ENCODE measurements at places on chromosomes 12 and 14. TPM values are rescaled to one million over a fixed set of nuclear protein-coding genes. Genes with fewer than 3 reads are reported as not detected.

The LRRK2 gene
- 26.4 TPM for total RNA-seq

The CMA1 gene
- total RNA-seq: 1.2 TPM

The IRF9 gene
- 55.6 TPM for total RNA-seq

The ATF7IP gene
- total RNA-seq: 48.5 TPM

The PZP gene
- 0.28 TPM for total RNA-seq

DNA sequence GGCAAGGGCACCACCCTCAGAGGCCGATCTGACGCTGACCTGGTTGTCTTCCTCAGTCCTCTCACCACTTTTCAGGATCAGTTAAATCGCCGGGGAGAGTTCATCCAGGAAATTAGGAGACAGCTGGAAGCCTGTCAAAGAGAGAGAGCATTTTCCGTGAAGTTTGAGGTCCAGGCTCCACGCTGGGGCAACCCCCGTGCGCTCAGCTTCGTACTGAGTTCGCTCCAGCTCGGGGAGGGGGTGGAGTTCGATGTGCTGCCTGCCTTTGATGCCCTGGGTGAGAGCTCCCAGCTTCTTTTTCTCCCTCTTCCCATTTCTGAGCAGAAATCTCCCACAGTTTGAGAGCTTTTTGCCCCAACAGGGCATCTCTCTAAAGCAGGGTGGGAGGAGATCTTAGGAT lies 1.8 kb downstream of the OAS1 start:
- no peak for DNase-seq

DNA sequence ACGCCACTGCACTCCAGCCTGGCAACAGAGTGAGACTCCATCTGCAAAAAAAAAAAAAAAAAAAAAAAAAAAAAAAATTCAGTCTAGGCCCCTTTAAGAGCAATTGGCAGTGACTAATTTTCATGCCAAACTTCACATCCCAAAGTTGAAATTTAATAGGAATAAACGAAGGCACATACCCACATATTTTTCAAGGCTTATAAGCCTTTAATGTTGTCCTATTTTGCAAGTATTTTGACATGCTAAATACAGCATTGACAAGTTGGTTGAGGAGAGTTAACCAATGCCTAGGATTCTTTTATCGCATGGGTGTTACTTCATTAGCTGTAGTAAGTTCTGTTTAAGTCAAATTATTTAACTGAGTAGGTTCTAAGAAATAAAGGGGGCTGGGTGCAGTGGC lies 23.5 kb upstream of the HIP1R start:
- no peak for DNase-seq

DNA sequence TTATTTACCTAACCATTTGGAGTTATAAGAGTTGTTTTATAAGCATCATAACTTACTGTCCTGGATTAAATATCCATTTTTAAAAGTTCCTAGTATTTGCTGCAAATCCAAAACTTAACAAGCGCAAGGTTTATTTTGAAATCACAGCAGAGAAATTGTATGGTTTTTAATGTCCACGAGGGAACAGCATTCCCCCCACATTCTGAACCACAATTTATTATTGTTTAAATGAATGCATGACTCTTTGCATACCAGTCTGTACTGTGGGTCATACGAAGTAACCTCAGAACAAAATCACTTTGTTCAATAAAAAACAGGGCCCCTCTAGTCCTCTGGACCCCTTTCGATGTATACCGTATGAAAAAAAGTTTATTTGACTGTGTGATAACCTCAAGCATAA lies 75.9 kb downstream of the DACT1 start:
- no peak for DNase-seq

DNA sequence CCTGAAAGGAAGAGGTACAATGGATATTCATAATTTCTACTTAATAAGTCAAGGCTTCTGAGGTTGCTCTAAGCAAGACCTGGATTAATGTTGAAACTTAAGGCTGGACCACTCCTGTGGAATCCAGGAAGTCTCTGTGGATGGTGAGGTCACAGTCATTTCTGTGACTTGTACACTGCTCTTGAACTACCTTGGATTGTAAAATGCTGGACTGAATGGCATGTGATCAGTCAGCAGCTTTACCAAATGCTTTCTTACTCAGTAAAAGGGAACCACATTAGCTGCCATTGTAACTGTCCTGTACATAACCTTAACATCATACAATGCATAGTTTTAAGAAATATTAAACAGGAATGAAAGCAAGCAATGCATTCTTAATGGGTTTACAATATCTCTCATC lies 182.9 kb downstream of the NOVA1 start:
- no peak for DNase-seq

- no peak for DNase-seq
These were observed 90.6 kb upstream of the NUDT4 start for GRCh38 chr12:93287149-93287548.

DNA sequence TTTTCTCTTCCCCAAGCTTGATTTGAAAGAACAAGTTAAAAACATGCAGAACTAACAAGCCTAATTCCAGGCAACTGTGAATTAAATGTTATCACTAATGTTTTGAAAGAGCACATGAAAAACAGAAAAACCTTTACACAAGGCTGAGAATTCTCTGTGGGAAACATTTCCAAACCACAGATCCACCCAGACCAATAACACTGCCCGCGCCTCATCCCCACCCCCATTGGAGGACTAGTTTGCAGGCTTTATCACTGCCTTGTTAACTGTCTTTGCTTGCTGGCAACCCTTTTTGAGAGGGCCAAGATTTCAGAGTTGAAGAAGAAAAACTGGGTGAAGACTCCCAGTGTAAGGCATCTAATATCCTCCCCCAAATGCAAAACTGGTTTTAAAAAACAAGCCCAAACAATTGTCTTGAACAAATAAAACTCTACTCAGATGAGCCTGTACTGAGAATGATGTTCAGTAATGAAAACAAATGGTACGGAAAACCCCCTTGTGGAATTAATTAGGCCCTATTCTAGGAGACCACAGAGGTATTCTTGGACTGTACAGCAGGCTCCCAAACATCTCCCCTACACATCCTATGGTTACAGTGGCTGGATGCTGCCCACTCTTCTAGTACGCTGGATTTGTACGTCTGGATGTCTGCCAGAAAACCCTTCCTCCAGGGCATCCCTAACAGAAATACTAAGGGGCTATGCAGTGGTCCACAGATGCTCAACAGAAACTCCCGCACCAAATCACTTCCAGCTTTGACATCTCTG lies 5.8 kb downstream of the MAX start:
- DNase-seq: no peak

DNA sequence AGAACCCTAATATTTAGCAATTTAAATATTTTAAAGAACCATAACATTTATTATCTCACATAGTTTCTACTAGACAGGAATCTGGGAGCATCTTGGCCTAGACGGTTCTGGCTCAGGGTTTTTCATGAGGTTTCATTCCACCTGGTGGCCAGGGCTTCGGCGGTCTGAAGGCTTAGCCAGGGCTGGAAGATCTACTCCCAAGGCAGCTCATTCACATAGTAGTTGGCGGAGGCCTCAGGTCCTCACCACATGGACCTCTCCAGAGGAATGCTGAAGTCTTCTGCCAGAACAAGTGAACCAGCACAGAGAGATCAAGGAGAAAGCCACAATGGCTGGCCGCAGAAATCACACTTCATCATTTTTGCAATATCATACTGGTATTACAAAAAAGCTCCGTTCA lies 68.2 kb downstream of the SINHCAF start:
- no peak for DNase-seq

DNA sequence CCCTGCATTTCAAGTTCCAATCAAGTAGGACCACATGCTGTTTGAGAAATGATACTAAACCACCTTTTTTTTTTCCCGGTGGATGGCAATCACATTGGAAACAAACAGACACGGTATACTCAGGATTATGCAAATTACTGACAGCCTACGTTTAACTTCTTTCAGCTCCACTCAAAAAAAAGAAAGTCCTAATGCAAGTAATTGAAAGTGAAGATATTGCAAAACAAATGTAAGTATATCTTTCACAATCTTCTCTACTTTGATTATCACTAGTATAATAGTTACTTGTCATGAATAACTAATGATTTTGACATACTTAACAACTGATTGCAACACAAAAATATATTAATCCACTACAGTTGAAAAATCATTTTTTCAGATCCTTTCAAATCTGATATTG lies 2.6 kb upstream of the OSBPL8 start:
- no peak for DNase-seq

DNA sequence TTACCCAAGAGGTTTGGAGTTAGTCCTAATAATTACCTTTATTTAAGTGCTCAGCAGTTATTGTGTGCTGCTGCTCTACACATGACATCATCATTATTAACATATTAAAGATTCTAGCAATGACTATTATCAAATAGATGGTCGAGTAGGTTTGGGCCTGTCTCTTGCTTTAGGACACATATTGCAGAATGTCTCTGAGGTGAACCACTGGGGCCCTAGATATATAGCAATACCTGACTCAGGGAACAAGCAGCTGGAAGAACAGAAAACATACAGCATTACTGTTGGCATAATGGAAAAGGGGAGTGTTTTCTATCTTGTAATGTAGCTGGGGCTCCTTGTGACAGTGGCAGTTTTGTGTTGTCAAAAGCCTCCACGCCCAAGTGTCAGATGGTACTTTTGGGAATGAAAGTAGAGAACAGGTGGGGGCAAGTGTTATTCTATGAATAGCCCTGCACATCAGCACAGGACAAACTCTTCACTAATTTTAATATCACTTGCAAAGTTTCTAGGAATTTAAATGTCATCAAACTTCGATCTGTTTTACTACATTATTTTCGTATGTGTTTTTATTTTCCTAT lies 54.6 kb downstream of the C12orf56 start:
- no peak for DNase-seq

GRCh38 chr12:19761463-19761862 lies 322.2 kb downstream of the AEBP2 start:
- DNase-seq: no peak

GRCh38 chr14:58106446-58106845 lies 45.6 kb downstream of the ARMH4 start:
- DNase-seq: no peak

GRCh38 chr14:28584951-28585350 lies 181.6 kb upstream of the FOXG1 start:
- DNase-seq: no peak

- DNase-seq: no peak
These were observed 31.4 kb upstream of the ETV6 start for GRCh38 chr12:11618046-11618445.

- DNase-seq: no peak
These were observed 182.7 kb downstream of the KTN1 start for GRCh38 chr14:55762595-55763232.

DNA sequence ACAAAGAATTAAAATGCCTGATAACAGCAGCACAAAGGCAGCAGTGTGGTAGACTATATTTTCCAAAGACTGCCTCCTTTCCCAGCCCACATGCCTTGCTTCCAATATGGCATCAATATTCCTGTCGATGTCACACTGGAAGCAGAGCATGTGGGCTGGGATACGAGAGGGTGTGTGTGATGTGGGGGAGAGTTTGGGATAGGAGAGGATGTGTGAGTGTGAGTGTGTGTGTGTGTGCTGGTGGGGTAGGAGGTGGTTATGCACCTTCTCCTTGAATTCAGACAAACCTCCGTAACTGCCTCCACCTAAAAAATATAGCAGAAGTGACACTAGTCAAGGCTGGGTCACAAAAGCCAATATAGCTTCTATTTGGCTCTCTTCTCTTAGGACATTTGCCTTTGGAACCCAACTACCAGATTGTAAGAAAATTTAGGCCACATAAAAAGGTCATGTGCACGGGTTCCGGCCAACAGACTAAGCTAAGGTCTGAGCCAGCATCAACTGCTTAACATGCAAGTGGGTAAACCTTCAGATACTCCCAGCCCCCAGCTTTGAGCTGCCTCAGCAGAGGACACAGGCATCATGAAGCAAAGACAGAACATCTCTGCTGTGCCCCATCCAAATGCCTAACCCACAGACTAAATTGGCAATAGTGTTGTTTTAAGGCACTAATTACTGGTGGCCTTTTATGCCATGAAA lies 29.5 kb downstream of the SPPL3 start:
- no peak for DNase-seq

DNA sequence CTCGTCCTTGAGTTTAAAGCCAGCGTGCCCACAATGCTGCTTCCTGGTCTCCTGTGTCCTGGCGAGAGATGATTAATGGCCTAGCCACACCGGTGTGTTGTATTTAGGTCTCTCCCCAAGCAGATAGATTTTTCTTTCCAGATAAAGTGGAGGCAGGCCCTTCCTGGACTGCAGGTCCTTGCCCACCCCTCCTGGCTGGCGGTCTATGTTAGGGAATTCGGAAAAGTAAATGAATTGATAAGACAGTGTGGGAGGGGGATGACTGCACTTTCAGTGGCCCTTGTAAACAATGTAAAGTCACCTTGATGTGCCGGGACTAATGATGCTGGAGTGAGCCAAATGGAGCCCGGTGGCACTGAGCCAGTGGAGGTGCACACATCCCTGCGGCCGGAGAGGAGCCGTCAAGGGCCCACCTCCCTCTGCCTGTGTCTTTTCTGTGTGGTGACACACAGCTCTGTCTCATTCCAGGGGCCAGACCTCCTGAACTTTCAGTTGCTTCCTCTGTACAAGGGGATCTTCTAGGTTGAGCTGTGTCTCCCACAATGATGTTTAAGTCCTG lies 70.6 kb upstream of the ESRRB start:
- DNase-seq: no peak

GRCh38 chr14:77108753-77109152 lies 10.7 kb downstream of the CIPC start:
- DNase-seq: no peak

- DNase-seq: peak; percentile 48
These were observed 46.2 kb downstream of the KDM2B start for GRCh38 chr12:121534495-121535148.

DNA sequence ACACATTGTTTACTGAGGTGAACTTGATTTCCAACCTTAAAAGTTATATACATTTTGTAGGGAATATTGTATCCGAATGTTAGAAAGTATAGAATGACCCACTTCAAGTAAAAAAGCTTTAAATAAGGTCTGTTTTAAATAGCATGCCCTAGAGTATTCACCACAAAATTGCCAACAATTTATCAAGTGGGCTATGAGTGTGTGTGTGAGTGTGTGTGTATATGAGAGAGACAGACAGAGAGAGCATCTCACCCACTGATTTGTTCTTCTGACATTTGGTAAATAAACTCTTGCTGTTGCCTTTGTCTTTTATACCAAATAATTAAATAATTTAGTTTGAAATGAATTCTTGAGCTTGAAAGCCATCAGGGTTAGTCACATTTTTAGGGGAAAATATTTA lies 29.8 kb upstream of the RAP1B start:
- no peak for DNase-seq

- DNase-seq: no peak
These were observed 31.5 kb downstream of the SVOP start for GRCh38 chr12:108989376-108989775.

GRCh38 chr12:19498099-19498498 lies 58.8 kb downstream of the AEBP2 start:
- DNase-seq: no peak

DNA sequence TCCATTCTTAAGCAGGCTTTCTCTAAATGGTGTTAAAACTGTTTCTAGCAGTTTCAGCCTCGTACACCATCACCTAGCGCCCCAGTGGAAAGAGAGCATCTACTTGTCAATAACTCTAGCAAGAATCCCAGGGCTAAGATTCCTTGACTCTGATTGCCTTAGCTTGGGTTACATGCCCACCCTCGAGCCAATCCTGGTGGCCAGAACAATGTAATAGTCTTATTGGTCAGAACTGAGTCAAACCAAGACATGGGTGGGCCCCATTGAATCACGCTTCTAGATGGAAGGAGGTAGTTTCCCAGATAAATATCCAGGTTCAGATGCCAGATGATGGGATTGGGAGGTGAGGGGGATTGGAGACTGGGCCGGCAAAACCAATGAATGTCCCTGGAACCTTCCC lies 55.9 kb upstream of the MED13L start:
- no peak for DNase-seq
